ENCODE measurements at places on chromosomes 4 and X.

- no peak for DNase-seq
These were observed 216.2 kb upstream of the CTSO start for GRCh38 chr4:156169861-156170260.

GRCh38 chrX:65755786-65756185 is 88.3 kb downstream of the MSN start:
- DNase-seq, result no peak

GRCh38 chr4:78354782-78355181 is 196.8 kb upstream of the ANXA3 start:
- DNase-seq, result no peak

DNA sequence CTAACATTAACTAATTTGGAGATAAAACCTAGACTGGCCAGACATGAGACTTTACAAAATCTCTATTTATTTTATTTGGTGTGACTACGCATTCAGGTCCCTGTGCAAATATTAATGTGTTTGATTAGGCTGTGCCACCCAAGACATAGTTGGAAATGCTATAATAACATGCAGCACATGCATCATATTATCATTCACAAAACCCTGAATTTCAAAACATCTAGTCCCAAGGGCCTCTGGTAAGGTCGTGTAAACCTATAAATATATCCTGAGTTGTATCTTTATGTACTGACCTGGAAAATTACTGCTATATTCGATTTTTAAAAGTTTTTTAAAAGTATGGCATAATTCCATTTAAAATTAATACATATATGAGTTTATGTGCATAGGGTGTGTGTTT is 47.1 kb upstream of the FAT4 start:
- DNase-seq, result no peak

GRCh38 chr4:168550064-168550766 is 53.4 kb downstream of the PALLD start:
- DNase-seq, result no peak

DNA sequence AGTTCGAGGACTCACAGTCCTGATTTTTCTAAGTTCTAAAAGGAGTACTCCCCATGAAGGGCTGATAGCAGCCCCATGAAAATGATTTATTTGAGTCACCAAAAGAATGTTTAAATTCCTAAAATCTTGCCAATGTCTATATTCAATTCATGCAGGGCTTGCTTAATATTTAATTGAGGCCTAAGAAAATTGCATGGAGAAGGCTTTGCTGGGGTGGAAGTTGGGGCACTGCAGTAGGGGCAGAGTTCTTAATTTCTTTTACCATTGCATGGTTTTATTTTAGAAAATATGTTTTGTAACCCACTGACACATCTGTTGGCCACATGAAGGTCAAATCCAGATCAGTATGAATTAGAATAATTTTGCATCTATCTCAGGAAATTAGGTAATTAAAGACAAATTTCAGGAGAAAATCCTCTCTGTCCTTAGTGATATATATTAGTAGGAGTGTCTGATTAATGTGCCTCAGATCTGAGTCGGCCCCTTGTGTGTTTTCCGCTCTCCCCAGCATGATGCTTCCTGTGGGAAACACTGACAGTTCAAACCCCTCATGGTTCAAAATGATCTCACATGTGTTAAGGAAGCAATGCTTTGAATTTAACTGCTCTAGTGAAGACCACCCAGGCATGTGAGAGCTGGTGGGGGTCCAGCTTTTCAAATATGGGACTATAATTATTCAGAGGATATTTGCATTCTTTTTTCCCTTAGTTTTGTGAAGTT is 54.0 kb upstream of the EGFL6 start:
- no peak for DNase-seq

DNA sequence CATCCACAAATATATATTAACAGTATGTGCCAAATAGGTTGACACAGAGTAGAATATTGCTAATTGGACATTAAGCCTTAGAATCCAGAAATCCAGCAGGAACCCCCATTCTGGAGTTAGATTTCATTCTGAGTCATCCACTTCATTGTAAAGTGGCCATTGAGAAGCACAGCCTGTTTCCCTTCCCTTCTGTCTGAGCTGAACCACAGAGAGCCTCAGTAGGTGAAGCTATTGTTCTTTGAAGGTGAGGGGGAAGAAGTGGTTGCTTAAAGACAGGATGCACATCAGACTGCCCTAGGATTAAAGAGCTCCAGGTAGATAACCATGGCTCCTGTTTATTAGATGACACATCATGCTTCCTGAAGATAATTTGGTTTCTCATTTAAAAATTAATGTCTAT is 30.6 kb upstream of the MCF2 start:
- DNase-seq, result no peak

GRCh38 chr4:166836865-166837264 is 397.4 kb downstream of the SPOCK3 start:
- DNase-seq, result no peak

GRCh38 chr4:56705966-56706365 is 24.9 kb upstream of the HOPX start:
- DNase-seq, result no peak

GRCh38 chr4:89829470-89830138 is 7.4 kb downstream of the SNCA start:
- DNase-seq, result peak; percentile 13

GRCh38 chr4:70895405-70895804 is 6.8 kb upstream of the MOB1B start:
- DNase-seq, result no peak

DNA sequence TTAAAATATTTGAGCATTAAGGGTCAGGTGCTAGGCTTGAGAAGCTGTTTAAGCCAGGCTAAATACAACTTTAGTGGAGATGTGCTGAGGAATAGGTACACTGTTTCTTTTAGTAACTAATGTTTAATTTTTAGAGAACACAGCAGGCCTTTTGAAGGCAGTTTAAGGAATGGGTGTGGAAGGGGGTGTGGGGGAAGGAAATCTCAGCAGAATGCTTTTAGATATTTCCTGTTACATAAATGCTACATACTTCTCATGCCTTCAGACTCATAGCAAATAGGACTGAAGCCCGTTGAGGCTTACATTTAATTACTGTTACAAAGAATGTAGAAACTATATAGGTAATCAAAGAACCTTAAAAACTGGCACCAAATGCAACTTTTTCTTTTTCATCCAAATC is 66.3 kb downstream of the WWC2 start:
- DNase-seq, result no peak

GRCh38 chrX:52425775-52426174 is 57.0 kb downstream of the XAGE2 start:
- DNase-seq, result no peak

DNA sequence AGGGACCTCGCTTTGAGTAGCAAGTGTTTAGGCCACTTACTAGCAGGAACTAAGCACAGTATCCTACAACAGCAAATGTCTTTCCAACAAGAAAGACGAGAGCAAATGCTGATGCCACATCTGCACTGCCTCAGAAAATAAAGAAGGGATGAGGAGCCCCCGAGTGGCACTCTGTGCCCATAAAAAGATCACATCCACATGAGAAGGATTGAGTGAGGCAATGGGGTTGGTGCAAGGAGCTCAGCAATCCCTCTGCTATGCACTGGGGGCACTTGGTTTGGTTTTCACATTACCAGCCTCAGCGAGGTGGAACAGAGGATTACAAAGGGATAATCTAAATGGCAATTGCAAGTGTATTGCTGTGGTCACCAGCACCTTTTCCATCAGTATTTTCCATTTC is 252.8 kb upstream of the SLC7A11 start:
- DNase-seq, result no peak

GRCh38 chr4:123402121-123402465 is 5.5 kb downstream of the SPRY1 start:
- DNase-seq, result no peak

DNA sequence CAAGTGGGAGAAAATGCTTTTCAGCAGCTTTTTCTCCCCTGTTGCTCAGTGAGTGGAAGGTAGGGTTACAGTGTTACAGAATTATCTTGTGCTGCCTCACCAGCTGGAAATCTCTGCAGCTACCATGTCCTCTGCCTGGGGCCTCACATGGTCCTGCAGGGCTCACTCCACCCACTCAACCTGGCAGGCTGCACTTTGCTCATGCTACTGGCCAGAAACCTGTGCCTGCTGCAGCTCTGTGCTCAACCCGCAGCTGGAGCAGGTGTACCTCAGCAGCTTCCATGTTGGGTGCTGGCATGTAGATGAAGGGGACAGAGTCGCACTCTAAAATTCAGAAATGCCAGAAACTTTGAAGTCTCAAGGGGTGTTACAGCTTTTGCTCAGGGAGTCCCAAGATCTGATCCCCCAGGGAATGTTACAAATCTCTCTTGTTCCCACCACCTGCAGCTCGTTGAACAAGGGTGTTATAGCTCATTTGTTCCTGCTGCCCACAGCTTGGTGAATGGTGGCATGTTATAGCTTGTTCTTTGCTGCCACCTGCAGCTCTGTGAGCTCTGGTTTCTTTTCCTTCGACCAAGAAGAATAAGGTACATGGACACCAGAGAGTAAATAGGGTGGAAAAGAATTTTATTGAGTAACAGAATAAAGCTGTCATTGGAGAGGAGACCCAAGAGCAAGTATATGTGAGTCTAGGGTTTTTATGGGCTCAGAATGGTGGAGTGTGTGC is 845.8 kb downstream of the TECRL start:
- DNase-seq, result no peak

DNA sequence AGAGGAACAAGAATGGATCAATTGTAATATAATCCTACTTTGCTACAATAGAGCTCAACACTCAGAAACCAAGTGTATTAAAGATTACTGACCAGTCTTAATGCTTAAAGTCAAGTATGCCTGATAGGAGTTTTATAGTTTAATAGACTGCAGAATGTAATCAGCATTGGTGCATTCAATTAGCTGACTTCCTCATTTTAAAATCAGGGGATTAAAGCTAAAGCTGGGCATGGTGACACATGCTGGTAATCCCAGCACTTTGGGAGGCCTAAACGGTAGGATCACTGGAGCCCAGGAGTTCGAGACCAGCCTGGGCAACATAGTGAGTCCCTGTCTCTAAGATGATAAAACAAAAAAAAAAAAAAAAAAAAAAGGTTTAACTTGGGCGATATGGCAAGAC is 10.8 kb downstream of the HNRNPDL start:
- DNase-seq, result no peak

- DNase-seq, result no peak
These were observed 219.0 kb downstream of the TLL1 start for GRCh38 chr4:166091912-166092510.

DNA sequence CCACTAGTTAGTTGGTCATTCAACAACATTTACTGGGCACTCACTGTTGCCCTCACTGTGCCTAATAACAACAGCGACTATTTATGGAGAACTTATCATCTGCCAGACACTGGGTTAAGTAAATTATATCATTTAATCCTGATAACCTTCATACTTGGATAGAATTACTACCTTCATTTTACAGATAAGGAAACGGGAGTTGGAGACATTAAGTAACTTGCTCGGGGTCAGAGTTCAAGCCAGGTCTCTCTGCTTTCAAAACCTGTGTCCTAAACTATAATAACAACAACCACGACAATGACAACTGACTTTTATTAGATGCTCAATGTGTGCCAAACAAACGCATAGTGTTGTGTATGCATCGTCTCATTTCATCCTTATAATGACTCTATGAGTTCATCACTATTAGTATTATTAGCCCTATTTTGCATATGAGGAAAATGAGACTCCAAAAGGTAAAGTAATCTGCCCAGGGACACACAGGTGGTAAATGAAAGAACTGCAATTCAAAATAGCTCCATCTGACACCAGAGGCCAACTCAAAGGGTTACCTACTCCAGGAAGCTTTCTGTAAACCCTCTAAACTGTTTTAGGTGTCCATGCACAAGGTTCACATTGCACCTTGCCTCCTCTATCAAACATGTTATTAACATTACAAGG is 98.4 kb upstream of the ACSL4 start:
- no peak for DNase-seq

GRCh38 chrX:110280954-110281353 is 36.9 kb downstream of the AMMECR1 start:
- no peak for DNase-seq

- DNase-seq, result no peak
These were observed 16.9 kb upstream of the OCIAD1 start for GRCh38 chr4:48813964-48814363.

DNA sequence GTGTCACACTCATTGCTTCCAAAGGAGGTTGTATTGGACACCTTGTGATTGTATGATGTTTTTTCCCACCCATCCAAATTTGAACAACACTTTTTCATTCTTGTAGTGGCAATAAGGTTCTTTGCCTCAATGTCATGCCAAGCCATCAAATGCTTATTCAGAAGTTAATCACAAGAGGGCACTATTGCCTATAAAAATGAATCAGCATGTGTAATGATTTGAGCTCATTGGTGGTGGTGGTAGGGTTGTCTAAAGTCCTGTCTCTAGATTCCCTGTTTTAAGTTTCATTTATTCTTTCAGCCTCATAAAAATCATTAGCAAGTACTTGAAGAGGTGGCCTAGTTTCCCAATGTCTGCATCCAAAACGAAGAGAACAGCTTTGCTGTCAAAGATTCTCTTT is 37.0 kb downstream of the IRS4 start:
- DNase-seq, result no peak

DNA sequence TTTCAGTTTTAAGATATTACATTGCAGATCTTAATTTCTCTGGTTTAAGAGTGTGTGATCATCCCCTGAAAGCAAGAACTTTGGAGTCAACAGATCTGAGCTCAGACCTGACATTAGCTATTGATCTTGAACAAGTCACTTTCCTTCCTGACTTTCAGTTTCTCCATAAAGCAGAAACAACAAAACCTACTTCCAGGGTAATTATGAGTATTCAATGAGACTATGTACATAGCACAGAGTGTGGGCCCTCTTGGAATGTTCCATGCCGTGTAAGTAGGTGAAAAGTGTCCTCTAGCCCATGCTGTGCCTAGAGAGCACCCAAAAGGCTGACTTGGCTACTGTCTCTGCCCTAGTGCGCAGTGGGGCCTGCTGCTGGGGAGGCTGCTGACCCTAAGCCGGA is 188.0 kb upstream of the RPL34 start:
- DNase-seq, result no peak

GRCh38 chrX:106286053-106286650 is 118.0 kb downstream of the PWWP3B start:
- DNase-seq, result no peak

DNA sequence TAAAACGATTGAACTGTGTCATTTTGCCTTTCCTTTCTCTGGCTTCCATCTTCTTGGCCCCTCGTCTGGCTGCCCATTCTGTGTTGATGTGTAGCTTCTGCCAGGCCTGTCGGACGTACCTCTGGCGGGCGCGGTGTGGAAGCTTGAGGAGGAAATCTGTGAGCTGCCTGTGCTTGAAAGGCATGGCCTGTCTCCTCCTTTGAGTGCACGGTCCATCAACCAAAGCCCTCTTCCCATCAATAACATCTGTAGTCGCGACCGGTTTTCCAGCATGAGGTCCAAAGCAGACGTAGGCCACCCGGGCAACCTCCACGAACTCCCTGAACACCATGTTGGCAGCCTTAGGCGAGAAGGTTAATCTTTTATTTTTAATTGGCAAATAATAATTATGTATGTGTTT is 202.7 kb downstream of the CRLF2 start:
- DNase-seq, result no peak

- no peak for DNase-seq
These were observed 198.6 kb downstream of the ARHGAP24 start for GRCh38 chr4:85673540-85673939.
